Cardiac atrium fibroblast (primary cell): ENCODE measurements at places on chromosomes 5 and 9. TPM values are rescaled to one million over a fixed set of nuclear protein-coding genes. Genes with fewer than 3 reads are reported as not detected.

Gene IFNA13
- total RNA-seq = not detected in 2 replicates

Gene KIF4B
- total RNA-seq = not detected in 2 replicates

Gene SAPCD2
- total RNA-seq = 0.18 and 2.6 TPM in 2 replicates

Gene DRD1
- total RNA-seq = not detected in 2 replicates

Gene ZDHHC11B
- not detected in 2 replicates for total RNA-seq

Gene TMEM232
- total RNA-seq = 1.8 TPM in 1 of 2 replicates, not detected in the other

Gene PPP2R2B
- total RNA-seq = under 0.01 TPM in 1 of 2 replicates, not detected in the other

Gene NPDC1
- 51.2 and 71.8 TPM in 2 replicates for total RNA-seq
